ENCODE measurements at places on chromosomes 11 and 22.

GRCh38 chr11:111413849-111414248 lies 34.8 kb upstream of the POU2AF1 start:
- DNase-seq: no peak

DNA sequence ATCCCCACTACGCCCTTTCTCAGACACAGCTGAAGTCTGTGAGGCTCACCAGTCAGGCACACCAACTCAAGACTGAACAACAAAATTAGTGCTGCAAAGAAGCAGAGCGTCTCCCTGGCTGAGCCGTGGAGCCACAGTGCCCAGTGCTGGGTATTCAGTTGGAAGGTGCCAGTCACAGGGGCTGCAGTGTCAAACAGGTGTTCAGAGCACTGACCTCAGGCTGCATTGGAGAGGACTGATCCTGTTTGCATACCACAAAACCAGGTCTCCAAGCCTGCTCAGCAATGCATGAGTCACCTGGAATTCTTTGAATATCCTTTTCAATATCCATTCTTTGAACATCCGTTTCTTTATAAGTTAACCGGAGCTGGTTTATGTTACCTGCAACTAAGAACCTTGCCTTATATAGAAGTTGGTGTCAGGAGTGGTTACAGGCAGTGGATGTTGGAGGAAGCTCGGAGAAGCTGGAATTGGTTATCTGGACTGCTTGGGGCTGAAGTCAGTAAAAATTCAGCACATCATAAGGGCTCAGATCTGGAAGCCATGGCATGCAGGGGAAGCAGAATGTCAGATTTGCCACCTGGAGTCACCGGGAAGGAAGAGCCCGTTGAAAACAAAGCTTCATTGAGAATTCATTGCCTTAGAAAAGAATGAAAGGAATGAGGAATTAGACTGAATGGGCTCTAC lies 30.3 kb downstream of the PDGFB start:
- DNase-seq: no peak

DNA sequence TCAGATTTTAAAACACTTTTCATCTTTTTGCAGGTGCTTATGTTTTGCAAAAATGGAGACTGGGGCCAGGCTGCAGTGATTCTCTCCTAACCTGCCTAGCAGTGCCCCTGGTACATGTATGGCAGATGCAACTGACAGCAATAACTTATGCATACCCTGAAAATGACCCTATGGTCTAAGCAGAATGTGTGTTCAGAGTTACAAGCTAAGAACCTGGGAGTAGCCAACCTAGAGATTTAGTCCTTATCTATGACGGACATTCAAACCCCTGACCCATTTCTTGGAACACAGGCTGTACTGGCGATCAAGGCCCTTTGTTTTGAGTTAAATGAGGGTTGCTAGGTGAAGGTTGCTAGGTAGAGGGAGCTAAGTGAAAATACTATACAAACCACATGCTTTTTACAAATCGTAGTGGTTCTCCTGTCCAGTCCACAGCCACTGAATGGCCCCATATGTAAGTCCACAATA lies 184.9 kb upstream of the SESN3 start:
- no peak for DNase-seq

DNA sequence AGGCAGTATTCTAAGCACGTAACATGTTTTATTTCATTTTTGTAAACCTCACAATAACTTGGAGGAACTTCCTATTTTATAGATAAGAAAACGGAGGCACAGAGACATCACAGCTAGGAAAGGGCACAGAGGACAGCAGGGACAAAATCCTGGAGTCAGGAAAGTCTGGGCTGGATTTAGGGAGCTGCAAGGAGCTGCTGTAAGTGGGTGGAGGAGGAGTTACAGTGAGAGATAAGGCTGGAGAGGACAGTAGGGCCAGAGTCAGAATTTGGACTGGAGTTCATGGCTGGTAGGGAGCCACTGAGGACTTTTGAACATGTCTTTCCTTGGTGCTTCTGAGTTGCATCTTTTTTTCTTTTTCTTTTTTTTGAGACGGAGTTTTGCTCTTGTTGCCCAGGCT lies 32.2 kb upstream of the PTPRJ start:
- DNase-seq: no peak

GRCh38 chr11:129817534-129818051 lies 1.9 kb downstream of the TMEM45B start:
- no peak for DNase-seq

DNA sequence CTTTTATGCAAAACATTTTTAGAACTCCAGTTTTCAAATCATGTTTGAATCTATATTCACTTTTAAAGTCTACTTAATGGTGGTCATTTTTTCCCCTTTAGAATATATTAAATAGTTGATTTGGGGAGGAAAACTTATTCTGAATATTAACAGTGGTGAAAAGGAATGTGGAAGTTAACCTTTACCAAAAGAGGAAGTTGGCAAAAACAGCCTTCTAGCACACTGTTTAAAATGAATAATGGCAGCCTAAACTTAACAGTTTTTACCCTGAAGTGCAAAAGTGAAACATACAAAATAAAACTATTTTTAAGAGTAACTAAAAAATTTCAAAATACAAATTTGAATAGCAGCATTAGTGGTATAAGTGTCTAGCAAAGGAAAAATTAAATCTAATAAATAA lies 86.4 kb downstream of the GRK3 start:
- DNase-seq: no peak

GRCh38 chr11:30045144-30045543 lies 28.3 kb upstream of the KCNA4 start:
- no peak for DNase-seq

DNA sequence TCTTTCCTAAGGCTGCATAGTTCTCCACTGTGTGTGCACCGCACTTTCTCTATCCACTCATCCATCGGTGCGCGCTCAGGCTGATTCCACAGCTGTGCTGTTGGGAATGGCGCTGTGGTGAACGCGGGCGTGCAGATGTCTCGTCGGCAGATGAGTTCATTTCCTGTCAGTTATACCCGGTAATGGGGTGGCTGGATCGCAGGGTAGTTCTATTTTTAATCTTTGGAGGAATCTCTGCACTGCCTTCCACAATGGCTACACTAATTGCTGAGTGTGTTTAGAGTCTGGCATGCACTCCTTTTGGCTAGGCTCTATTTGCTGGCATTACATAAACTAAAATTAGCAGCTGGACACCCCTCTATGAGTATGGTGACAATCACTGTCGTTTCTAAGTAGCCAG lies 27.9 kb upstream of the KRTAP5-7 start:
- no peak for DNase-seq

DNA sequence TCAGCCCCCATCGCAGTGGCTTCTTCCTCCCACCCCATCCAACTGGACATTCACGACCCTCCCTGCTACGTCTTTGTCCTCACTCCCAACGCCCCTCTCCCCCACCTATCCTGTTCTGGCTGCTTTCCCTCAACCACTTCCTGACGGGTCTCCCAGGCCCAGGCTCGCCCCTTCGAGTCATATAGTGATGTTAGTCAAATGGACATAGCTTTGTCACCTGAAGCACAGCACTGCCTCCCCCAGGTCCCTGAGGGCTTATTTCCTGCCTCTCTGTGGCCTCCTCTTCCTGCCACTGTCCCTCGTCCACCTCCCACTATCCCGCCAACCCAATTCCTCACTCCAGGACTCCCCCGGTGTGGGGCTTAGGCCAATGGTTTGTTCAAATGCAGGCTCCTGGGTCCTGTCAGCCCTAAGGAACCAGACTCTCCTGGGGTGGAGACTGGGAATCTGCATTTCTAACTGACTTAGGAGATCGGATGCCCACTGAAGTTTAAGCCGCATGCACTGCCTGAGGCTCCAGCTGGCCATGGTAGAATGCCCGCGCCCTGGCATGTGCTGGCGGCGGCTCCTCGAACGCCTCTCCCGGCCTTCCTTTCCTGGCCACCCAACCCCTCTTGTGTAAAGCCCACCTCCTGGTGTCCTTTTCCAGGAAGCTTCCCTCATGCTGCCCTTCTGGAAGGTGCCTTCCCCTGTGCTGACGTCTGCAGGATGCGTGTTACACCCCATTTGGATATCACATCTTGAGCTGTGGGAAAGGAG lies 18.3 kb downstream of the SUN2 start:
- DNase-seq: no peak

- DNase-seq: no peak
Measured at GRCh38 chr11:27697679-27698275, 2.5 kb downstream of the BDNF start.

DNA sequence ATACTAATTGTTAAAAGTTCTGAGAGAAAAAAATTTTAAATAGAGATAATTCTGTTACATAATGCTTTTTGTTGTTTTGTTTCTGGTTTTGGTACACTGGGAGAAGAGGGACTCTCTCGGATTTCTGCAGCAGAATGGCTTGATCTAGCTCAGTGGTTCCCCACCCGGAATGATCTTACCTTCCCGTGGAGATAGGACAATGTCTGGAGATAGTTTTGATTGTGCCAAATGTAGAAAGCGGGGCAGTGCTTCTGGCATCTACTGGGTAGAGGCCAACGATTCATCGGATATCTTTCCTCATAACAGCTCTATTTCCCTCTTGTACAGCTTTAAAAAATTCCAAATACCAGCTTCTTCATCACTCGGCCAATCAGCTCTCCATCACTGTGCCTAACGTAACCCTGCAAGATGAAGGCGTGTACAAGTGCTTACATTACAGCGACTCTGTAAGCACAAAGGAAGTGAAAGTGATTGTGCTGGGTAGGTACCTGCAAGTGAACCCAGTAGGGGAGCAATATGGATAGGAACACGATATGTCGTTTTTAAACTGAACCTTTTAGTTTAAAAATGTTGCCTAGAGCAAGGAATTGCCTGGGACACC lies 13.2 kb downstream of the CRTAM start:
- no peak for DNase-seq

GRCh38 chr11:46898396-46899095 lies 19.8 kb downstream of the LRP4 start:
- DNase-seq: no peak

- no peak for DNase-seq
Measured at GRCh38 chr11:82105331-82105998, 628.2 kb downstream of the FAM181B start.

DNA sequence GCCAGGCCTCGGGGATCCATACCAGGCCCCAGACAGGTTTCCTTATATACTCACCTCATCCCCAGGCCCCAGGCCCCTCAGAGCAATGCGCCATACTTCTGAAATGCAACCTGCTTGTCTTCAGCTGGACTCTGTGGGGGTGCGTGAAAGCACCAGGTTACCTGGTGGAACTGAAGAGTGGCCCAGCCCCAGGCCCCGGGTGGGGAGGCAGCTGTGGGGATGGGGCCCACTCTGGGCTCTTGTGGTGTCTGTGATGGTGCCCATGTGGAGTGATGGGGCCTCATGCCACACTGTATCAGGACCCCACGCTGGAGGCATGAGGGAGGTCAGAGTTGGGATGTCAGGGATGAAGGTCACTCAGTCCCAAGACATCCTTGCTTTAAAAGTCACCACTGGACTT lies 999.0 kb downstream of the BRD1 start:
- DNase-seq: no peak
